NCI-H510A (cell line): ENCODE measurements at places on chromosomes 4 and X.

GRCh38 chr4:76459291-76459723, 24.3 kb downstream of the SHROOM3 start:
- DNase-seq = no peak

DNA sequence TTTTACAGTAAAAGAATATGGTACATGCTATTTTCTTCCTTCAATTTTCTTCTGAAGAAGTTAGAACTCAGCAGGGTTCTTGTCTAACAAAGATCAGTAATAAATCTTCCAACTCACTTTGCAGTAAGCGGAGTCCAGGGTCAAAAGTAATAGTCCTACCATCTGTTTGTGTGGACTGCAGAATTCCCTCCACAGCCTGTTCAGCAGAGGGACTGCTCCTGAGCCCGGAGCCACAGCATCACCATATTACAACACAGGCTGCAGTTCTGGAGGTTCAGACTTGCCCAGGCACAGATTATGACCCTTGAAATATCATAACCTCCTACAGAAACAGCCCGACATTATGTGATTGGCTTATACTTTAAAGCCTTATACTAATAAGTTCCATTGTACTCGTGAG, 10.3 kb downstream of the FHDC1 start:
- no peak for DNase-seq

GRCh38 chr4:155966171-155966570, 12.5 kb upstream of the CTSO start:
- no peak for DNase-seq

- no peak for DNase-seq
Measured at GRCh38 chr4:37603070-37603468, 83.1 kb downstream of the RELL1 start.

DNA sequence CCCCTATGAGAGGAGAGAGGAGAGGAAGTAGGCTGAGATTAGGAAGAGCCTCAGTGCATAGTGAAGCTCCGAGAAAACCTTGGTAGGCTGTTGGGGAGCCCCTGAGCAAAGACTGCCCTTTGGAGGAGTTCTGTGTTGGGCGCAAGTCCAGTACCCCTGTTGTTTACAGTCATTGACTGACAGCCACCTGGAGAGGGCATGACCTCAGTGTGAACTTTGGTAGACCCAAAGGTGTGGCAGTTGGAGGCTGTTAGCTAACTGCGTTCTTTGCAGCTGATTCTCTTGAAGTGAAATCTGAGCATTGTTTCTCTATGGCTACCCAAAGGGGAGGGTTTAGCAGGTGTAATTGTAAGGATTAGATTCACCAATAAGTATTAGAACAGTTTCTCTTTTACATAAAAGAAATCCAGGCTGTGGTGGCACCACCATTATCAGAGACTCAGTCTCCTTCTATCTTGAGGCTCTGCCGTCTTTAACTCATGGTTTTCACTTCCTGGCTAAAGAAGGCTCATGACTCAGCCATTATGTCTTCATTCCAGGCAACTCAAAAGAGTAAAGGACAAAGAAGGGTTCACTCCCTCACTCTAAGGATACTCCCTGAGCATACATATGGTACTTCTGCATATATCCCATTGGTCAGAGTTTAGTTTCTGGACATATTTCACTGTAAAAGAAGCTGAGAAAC, 33.4 kb downstream of the ANXA3 start:
- DNase-seq = no peak

DNA sequence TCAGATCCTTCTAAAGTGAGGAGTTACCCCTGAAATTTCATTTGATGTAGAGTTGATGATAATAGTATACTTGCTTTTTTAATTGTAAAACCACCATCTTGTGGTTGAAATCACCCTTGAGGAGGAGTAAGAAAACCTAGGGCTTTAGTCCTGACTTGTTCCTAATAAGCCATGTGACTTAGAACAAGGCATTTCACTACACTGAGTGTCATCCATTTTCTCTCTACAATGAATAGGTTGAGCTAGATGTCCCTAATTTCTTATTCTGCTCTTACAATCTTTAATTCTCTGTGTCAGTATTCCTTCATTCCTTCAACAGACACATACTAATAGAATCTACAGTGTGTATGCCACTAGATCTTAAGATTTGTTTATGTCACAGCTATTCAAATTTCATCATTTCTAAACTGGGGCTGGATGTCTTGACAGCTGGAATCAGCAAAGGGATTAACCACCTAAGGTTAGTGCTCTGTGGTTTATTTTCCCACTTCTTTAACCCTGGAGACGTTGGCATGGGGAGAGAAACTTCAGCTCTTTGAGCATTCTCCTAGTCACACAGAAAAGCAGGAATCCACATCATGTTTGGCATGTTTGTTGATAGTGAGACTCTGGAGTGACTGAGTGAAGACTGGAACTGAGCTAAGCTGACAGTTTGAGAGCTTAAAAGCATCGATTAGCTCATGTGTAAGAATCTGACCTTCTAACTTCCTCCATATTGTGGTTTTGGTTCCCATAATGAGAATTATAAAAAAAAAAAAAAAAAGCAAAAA, 246.3 kb downstream of the NDST4 start:
- DNase-seq = no peak

DNA sequence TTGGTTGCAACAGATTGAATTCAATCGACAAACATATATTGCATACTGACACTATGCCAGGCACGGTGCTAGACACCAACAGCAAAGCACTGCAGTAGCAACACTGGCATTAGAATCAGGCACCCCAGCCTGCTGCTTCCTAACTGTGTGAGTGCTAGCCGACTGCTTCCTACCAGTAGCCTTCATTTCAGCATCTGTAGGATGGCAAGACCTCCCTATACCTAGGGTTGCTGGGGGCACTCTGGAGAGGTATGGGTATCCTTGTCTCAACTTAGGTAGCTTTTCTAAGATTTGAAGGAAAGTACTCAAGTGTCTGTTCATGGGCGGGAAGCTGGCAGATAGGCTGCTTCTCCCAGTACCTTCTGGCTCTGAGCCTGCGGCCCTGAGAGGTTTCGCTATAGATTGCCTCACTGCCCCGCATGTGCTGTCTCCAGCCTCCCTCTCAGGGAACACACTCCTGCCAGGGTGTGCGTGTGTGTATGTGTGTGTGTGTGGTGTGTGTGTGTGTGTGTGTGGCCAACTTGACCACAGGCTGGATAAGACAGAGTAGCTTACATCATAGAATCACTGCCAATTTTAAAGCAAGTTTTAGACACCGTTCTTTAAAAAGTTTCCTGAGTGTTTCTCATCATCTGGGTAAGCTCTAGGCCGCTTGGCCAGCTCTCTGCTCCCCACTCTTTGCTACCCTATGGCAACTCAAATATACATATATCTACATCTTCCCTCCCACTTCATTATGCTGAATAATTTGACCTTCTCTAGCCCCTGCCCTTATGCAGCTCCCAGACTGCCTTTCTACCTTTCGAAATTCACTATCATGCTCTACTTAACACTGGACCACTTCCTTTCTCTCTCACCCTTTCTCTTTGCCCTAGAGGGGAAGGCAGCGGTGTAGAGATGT, 97.0 kb upstream of the PJA1 start:
- DNase-seq = no peak
